ENCODE measurements at places on chromosomes 3 and 15. TPM values are rescaled to one million over a fixed set of nuclear protein-coding genes. Genes with fewer than 3 reads are reported as not detected.

The SLC27A2 gene
- total RNA-seq: 2.4 TPM

The KCNMB3 gene
- total RNA-seq: 2.3 TPM

The GTPBP8 gene
- 36.6 TPM for total RNA-seq

The TEX55 gene
- total RNA-seq: not detected

The MEX3B gene
- 3.0 TPM for total RNA-seq

The ZNF445 gene
- total RNA-seq: 18.6 TPM

The CD86 gene
- total RNA-seq: 4.2 TPM

The ARIH2 gene
- total RNA-seq: 133 TPM

GRCh38 chr3:68945225-68945624 is 12.9 kb upstream of the TAFA4 start:
- no peak for DNase-seq

DNA sequence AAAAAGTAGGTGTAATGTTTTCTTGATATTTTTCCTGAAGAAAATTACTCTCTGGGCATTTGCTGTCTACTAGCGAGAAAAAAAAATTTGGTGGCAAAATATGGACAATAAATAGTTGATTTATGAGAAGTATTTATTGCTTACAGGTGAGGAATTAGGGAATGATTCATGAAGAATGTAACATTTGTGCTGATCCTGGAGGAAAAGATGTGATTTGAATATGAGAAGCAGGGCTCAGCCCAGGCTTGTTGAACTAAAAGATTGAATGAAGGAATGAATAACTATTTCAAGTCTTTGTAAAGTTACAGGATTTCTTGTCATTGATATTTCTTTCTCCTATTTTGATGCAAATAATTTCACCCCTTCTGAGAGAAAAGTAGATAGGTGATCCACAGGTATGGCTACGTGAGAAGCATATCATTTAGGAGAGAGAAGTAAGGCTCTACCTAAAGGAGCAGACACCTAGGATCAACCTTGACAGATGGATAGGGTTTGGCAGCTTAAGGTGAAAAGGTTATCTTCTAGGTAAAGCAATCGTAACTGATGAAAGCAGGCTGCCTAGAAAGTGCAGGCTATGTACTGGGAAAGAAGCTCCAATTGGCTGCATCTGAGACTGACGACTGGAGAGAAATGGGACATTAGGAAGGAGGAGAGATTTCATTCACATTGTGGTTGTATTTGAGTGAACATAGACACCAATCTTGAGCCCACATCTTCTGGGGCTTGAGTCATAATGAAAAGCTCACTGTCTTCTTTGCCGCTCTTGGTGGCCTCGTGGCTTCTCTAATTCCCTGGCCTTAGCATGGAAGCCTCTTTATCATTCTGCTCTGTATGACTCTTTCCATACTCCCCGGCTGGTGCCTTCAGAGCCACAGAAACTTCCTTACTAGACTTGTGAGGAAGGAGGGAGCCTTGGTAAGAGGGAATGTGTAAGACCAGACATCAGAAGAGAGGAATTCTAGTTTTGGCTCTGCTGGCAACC is 106.5 kb downstream of the P3H2 start:
- DNase-seq: no peak

- no peak for DNase-seq
Observed at GRCh38 chr3:43104660-43105595, 951 bp downstream of the POMGNT2 start.

DNA sequence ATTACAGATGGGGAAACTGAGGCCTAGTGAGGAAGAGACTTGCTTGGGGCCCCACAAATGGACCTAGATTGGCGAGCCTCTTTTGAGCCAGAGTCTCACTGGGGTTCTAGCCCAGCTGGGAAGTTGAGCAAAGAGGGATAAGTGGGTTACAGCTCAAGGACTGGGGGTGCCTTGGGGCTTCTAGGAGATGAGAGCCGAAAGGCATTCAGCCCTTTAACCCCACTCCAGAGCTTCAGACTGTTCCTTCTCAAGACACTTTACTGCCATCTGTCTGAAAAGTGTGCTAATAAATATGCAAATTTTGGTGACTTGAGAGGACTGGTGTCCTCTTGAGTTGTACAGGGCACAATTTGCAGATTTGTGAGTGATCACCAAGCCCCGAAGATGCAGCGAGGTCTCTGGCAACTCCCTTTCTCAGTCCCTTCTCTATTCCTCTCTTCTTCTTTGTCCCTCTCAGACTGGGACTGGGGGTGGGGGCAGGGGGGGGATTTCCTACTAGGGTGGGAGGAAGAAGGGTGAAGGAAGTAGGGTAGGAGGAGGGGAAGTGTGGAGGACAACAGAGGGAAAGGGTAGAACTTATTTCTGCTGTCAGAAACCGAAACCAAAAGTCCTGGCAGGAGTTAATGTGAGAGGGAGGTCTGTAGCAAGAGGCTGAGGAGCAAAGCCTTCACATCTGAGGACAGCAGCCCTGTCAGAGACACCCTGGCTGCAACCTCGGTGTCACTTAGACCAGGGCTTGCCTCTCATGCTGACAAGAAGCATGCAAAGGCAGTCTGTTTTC is 16.2 kb upstream of the ANKDD1A start:
- no peak for DNase-seq

- no peak for DNase-seq
Observed at GRCh38 chr3:105629718-105630117, 239.1 kb downstream of the CBLB start.

DNA sequence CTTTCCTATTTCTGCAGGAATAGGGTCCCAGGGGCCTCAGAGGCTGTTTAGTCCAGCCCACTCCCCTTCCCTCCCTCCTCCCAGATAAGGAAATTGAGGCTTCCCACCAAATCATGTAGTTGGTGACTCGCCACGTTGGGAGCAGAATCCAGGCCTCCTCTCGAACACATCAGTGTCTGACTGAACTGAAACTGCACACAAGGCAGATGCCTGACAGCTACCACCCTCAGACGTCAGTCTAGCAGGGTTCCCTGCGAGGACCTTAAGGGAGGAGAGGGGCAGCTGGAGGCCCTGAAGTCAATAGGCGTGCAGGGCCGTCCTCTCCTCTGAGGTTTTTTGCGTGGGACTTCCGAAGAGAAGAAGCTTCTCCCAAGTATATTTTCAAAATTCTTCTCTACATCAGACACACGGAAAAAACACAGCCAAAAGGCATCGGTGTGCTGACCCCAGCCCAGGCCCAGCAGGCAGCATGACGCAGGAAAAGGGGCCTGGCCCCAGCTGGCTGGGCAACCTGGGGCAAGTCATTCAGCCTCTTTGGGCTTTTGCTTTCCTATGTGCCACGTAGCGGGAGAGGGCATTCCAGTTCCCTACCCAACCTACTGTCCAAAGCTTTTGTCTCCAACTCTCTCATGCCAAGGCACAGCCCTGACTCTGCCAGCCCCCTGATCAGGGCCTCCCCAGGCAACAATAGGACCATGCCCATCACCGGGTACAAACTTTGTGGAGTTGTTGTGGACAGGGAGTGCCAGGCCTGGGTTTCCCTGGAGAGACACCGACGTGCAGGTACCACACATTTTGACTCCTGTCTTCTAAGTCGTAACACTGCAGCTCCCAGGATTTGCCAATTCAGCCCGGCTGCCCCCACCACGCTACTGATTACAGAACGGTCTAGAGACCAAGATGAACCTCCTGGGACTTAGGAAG is 283.1 kb downstream of the XXYLT1 start:
- DNase-seq: no peak

- DNase-seq: peak; percentile 96
Observed at GRCh38 chr3:141368062-141368924, at the start of gene ZBTB38. Gene ZBTB38, plus strand, starts transcription at chr3:141368504. Its CDS starts 73,885 bp downstream, at chr3:141442389.

GRCh38 chr15:58770519-58770856 is 614 bp upstream of the MINDY2 start:
- DNase-seq: no peak

DNA sequence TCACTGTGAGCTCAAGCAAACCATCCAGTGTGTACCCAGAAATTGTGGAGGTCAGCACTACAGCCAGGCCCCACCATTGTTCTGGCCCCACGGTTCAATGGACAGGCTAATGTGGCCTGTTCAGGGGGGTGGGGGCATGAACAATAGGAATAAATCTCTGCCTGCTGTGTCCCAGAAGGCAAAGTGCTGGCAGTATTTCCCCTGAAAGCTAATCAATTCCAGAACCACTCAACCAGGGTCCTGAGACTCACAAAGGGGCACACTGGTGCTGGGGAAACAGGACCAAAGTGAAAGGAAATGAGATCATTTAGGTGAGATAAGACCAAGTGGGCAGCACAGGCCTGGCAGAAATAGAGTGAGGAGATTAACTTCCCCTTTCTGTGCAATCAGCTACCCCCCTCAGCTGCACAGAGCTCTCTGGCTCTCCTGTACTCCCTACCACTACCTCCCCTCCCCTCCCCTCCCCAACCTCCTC is 11.5 kb downstream of the CRYGS start:
- DNase-seq: no peak

DNA sequence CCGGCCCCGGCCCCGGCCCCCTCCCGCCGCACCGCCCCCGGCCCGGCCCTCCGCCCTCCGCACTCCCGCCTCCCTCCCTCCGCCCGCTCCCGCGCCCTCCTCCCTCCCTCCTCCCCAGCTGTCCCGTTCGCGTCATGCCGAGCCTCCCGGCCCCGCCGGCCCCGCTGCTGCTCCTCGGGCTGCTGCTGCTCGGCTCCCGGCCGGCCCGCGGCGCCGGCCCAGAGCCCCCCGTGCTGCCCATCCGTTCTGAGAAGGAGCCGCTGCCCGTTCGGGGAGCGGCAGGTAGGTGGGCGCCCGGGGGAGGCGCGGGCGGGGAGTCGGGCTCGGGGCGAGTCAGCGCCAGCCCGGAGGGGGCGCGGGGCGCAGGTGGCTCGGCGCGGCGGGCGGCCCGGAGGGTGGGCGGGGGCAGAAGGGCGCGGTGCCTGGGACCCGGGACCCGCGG is 352 bp downstream of the CHRD start:
- peak; percentile 92 for DNase-seq

GRCh38 chr3:172129850-172130716 is 90.7 kb downstream of the FNDC3B start:
- DNase-seq: peak; percentile 96

DNA sequence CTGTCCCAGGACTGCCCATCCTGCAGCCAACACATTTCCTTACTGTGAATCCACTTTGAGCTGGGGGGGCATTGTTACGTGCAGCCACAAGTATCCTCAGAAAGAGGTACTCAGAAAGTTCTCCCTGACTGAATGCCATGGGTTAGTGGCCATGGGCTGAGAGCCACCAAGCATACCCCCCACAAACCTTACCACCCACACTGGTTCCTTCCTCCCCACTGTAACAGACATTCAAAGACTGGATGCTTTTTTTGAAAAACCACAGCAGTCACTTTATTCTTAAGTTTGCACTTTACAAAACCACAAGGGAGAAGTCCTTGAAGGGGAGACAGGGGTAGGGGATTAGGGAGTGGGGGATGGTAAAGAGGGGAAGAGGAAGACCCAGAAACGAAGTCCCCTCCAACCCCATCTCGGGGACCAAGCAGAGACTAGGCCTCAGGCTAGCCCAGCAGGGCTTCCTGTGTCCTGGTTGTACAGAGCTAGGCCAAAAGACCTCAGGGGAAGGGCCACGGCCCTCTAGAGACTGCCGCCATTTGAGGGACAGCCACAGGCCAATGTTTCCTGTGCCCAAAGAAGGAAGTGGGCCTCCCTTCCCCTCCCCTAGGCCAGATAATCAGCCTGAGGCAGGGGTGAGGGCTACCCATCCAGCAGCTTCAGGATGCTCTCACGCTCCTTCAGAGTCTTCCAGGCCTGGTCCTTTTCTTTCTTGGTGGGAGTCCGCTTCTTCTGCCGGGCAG is 10.1 kb upstream of the CAMK1 start:
- DNase-seq: peak; percentile 37

- DNase-seq: peak; percentile 96
Observed at GRCh38 chr3:48465531-48466378, 19.2 kb downstream of the ATRIP start.

DNA sequence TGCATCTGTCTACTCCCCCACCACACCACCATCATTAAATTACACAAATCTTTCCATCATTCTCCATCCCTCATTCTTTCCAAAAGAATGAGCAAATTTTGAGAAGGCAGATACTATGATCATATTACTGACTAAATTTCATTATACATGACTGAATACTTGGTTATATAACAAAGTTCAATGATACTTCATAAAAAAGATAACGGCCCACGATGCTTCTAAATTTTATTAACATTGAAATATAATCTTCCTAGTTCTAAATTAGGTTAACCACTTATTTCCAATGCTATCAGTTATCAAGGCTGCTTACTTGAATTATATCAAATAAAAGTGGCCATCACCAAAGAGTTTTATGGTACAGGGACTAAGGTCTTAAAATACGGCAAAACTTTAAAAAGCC is 13.5 kb downstream of the HERC1 start:
- no peak for DNase-seq
